ENCODE measurements at places on chromosomes 1 and 21.

- DNase-seq: no peak
Observed at GRCh38 chr1:239155466-239156091, 230.8 kb upstream of the CHRM3 start.

DNA sequence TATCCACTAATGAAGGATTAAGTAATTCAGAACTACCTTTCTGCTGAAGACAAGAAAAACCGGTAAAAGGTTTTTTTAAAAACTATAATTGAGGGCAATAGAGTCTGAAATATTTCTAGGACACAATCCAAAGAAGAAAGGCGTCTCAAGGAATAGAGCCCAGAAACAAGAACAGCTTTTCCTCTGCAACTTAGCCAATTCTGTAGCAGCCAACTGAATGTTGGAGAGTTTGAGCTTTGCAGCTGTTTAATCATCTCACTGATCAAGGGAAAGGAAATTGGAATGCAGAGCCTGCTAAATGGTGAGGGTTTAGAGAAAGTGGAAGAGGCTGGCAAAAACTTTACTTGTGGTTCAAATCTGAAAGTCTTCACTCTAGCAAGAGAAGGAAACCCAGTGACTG is 818.9 kb downstream of the KCNT2 start:
- no peak for DNase-seq

- DNase-seq: peak; percentile 42
Observed at GRCh38 chr1:207031632-207032264, 808 bp downstream of the C1orf116 start.

- DNase-seq: no peak
Observed at GRCh38 chr1:201094832-201095231, 17.4 kb downstream of the CACNA1S start.
